ENCODE measurements at places on chromosomes 5 and 9.

DNA sequence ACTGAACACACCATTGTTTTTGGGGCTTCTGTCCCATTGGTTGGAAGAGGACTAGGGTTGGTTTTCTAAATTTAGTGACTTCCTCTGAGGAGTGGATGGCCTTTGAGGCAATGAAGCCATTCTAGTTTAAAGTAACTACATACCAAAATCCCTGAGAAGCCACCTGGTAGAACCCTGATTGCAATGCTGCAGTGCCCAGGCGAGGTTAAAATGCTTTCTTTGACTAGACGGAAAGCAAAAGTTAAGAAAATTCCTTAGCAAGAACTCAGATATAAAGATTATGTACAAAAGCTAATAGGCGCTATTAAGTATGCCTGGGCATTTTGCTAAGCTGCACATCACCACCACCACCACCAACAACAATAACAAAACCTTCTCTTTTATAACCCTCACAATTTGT is 20.6 kb downstream of the GLRX start:
- DNase-seq, result no peak

GRCh38 chr9:18451406-18451805 is 22.5 kb upstream of the ADAMTSL1 start:
- no peak for DNase-seq

DNA sequence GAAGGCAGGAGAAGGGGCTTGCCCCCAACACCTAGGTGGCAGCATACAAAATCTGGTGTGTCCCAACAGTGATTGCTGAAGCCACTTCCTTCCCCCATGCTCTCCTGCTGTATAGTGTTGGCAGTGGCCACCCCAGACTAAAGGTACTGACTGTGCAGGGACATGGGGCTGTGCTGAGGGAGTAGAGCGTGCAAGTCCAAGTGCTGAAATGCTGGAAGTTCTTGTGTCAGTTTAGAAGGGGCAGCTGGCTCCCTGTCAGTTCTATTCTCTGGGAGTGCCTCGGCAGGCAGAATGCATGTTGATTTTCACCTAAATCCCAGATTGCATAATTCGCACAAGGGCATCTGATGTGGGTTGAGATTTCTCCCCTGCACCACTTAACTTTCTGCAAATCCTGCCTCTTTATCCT is 68.6 kb downstream of the GDNF start:
- DNase-seq, result no peak

GRCh38 chr5:53730943-53731342 is 170.5 kb downstream of the NDUFS4 start:
- no peak for DNase-seq

DNA sequence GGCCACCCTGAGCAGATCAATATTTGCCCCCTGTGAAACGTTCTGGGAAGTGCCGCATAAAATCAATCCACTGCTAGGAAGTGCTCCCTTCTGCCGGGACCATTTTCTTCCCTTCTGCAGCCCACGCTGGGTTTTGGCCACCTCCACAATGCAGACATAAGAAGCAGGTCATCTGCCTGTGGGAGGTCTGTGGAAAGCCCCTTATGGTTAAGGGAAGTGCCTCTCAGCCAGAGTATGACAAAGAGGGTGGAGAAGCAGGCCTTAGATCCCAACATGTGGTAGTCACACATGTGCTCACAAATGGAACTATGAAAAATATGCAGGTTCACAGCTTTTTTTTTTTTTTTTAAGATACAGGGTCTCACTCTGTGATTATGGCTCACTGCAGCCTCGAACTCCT is 82.8 kb downstream of the SLC1A3 start:
- DNase-seq, result no peak

DNA sequence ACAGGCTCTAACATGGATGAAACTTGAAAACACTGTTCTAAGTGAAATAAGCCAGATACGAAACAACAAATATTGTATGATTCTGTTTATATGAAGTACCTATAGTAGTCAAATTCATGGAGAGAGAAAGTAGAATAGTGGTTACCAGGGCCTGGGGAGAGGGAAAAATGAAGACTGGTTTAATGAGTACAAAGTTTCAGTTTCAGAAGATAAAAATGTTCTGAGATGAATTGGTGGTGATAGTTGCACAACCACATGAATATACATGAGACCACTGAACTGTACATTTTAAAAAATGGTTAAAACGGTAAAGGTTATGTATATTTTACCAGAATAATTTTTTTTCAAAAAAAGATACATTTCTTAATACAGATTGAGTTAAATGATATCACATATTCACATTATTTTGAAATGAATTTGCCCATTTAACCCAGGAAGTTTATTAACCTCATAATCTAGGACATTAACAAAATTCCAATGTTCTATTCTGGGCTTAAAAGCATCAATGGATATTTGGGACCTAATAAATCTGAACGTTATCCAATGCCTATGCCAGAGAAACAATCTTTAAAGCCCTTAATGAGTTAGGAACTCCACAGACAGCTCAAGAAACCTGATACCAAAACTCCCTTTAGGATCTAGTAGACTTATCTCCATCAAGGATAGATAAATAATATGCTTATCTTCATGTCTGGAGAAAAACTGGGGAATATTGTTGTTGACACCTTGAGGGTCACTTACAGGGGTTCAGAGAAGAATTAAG is 521.3 kb downstream of the EFNA5 start:
- DNase-seq, result no peak

DNA sequence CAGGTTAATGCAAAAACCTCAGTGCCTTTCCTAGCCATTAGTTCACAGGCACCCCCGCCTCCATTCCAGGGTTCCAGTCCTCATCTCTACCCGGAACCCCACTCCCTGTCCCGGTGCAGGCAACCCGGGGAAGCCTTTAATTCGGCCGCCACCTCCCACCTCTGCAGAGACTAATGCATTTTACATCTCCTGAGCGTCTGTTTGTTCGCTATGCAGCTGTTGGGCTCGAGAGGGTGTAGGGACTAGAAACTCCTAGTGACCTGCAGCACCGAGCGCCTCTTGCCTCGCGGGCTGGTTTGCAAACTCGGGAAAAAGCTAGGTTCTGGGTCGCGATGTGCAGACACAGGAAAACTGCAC is 3.6 kb downstream of the GDNF start:
- DNase-seq, result no peak

DNA sequence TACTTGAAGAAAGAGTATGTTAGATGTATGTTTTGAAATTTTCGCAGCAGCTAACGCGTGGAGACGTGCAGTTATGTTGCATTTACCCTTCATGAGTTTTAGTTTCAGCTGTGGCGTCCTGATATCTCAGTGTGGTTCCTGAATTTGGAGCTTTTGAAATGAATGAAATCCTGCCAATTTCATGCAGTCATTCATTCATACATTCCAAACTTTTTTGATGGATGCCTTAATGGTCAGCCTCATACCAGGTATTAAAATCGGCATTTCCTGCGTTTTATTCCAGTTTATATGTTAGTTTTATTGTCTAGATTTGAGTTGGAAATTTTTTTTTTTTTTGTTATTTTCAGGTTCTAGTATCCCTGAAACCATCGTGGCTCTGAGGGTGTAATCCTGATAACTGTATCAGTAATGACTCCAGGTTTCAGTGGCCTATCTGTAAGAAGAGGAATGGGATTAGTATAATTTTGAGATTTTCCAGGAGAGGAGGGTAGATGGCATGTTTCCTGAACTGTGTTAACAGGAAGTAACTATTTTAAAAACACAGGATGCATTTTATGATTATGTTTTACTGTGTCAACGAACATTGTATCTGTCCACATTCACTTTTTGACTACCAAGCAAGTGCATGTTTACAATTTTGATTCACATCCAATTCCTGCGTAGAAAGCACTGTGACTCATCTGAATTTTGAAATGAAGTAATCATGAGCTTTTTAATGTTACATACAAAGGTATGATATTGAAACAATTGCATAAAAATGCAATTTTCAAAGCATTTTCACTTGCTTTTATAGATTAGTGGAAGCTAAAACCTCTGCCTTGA is 1.0 kb downstream of the FOCAD start:
- DNase-seq, result no peak

- DNase-seq, result no peak
Measured at GRCh38 chr5:32638309-32638708, 53.0 kb downstream of the SUB1 start.

DNA sequence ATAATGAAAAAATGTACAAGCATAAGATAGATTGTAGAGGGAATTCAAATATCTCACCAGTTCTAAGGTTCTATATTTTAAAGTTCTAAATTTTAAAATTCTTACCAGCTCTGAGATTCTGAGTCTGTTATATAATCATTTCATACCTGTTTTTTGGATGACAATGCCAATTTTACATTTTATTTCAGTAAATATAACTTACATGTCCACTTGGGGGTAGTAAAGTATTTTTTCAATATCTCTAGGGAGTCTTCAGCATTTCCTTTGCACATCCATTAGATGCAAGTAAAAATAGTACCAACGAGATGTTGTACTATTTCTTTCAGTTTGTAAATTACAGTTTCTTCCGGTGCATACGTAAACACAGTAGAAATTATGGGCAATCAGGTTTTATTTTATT is 25.7 kb downstream of the NMUR2 start:
- no peak for DNase-seq

DNA sequence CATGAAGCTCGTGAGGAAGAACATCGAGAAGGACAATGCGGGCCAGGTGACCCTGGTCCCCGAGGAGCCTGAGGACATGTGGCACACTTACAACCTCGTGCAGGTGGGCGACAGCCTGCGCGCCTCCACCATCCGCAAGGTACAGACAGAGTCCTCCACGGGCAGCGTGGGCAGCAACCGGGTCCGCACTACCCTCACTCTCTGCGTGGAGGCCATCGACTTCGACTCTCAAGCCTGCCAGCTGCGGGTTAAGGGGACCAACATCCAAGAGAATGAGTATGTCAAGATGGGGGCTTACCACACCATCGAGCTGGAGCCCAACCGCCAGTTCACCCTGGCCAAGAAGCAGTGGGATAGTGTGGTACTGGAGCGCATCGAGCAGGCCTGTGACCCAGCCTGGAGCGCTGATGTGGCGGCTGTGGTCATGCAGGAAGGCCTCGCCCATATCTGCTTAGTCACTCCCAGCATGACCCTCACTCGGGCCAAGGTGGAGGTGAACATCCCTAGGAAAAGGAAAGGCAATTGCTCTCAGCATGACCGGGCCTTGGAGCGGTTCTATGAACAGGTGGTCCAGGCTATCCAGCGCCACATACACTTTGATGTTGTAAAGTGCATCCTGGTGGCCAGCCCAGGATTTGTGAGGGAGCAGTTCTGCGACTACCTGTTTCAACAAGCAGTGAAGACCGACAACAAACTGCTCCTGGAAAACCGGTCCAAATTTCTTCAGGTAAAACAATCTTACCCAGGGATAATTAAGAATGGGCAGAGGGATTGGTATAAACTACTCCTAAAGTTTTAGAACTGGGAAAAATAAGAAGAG is 12.9 kb downstream of the ITGA1 start:
- no peak for DNase-seq

- no peak for DNase-seq
Measured at GRCh38 chr9:17021387-17021970, 113.4 kb upstream of the CNTLN start.

- no peak for DNase-seq
Measured at GRCh38 chr5:24791326-24791725, 146.5 kb upstream of the CDH10 start.

DNA sequence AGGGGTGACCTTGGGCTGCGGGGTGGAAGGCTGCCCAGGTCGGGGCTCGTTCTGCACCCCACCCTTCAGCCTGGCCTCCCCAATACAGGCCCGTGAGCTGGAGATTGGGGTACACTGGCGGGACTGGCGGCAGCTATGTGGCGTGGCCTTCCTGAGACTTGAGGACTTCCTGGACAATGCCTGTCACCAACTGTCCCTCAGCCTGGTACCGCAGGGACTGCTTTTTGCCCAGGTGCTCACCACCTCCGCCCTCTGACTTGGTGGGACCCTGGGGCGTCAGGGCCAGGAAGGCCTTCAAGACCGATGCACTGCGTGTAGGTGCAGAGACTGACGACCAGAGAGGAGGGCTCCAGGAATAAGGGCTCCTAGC is 10.5 kb downstream of the ZDHHC12 start:
- DNase-seq, result no peak

GRCh38 chr5:114734238-114734637 is 372.4 kb downstream of the KCNN2 start:
- DNase-seq, result no peak

DNA sequence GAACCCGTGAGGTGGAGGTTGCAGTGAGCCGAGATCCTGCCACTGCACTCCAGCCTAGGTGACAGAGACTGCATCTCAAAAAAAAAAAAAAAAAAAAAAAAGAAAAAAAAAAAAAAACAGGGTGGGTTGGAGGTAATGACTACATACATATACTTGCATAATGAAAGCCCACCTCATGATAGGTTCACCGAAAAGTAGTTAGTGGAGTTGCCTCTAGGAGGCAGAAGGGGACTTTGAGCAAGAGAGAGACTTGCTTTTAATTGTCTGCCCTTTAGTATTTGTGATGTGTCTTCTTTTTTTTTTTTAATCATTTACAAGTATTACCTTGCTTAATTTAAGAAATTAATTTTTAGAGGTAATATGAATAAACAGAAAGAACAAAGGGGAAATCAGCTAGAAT is 99.8 kb downstream of the PPARGC1B start:
- DNase-seq, result no peak

DNA sequence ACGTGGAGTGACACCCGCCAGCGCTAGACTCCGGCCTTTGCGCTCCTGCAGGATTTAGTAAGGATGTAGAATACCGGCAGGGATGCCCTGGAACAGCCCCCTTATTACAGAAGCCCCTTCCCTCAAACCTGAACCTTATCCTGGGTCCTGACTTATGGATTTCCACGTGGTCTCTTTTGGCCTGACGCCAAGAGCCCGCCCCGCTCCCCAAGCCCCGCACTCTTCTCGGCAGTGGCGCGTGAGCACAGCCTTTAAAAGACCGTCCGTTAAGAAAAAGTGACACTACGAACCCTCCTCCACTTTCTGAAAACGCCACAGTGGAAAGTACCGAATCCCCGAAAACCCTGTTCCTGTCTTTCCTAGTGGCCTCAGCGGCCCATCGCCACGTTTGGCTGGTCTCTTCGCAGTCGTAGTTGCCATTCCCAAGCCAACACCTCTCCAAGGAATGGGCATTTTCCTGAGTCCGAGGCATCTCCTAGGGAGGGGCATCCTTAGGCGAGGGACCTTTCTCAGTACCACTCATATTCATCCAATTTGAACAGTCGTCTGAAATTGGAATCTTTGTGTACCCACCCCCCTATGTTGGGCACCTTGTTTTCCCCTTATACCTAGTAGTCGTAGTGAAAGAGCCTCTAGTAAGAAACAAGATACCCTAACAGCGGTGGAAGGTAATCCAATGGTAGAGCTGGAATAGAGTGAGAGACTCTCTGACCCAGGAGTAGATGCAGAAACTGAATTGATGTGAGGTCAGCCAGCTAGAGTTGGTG is 732 bp upstream of the MCIDAS start:
- DNase-seq, result no peak

- no peak for DNase-seq
Measured at GRCh38 chr5:154355129-154355611, 90.6 kb upstream of the SAP30L start.

DNA sequence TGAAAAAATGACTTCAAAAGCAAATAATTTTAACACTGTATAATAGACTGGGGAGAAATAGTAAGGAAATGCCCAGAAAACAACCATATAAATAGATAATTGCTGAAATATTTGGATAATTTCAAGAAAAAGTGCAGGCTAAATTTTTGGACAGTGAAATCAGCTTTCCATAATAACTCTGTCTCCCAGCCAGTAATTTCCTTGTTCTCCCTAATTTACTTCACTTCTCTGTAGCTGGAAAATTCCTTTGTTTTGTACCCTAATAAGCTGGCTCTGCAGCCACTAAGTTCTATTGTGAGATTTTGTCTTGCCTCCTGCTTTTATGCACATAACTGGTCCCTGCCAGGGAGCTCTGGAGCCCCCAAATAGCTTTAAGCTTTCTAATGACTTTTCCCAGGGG is 27.7 kb downstream of the PRDM6 start:
- DNase-seq, result no peak
